Stimulated activated CD4-positive, alpha-beta T cell treated with anti-CD3 and anti-CD28 coated beads, Interleukin-1b, Interleukin-23, amount 100 ng/mL, for 48 hours (primary cell): ENCODE measurements at places on chromosomes 2 and 18.

GRCh38 chr2:10521356-10522169 is 73.4 kb upstream of the ODC1 start:
- DNase-seq, result no peak

DNA sequence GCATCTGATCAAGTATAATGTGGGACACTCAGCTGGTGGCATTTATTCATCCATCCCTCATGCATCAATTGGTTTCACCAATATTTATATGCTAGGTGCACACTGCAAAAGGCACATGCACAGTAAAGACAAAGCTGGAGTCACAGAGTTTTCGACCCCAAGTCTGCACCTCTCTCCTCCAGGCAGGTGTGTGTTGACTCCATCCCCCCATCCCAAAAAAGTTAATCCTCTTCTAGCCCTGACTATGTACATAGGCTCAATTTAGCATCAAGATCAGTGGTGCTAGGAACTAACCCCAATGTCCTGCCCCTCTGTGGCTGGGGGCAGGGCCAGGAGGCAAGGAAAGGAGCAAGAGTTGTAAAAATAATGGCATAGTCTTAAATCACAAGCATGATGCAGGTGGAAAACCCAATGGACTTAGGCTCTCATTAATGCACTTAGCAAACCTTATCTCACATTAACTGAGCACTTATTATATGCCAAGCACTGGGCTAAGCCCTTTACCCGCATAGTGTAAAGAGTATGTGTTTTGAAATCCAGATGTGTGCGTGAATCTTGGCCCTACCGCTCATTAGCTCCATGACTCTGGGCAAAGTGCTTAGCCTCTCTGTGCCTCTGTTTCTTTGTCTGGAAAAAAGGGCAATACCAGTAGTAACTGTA is 3.1 kb downstream of the EVA1A start:
- DNase-seq, result no peak

GRCh38 chr2:121529439-121530211 is 1.1 kb upstream of the RNU4ATAC start:
- peak; percentile 35 for DNase-seq

GRCh38 chr2:193869564-193869963 is 1674.8 kb upstream of the TMEFF2 start:
- DNase-seq, result no peak

DNA sequence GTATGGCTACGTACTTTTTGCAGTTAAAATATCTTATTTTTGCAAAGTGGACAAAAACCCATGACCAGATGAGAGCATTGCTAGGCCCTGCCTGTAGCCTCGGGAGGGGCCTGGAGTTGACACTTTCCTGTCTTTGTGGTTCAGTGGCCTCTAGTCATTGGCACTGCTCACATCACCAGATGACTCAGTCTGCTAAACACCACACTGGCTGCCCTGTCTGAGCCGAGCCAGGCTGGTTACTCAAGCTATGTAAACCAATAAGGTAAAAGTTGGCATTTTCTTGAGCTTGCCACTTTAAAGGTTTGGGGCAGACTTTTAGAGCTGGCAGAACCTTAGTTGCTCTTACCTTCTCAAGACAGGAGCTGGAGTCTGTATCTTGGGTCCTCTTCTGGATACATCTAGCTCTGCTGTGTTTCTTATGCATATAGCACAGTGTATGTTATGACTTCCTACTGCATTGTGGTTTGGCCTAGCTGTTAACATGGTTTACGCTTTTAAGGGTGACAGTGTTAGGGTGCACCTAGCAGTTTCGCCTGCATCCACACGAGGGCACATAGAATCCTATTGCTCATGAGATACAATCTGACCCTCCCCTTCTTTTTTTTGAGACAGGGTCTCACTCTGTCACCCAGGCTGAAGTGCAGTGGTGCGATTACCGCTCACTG is 76.4 kb downstream of the AP1S3 start:
- peak; percentile 74 for DNase-seq

DNA sequence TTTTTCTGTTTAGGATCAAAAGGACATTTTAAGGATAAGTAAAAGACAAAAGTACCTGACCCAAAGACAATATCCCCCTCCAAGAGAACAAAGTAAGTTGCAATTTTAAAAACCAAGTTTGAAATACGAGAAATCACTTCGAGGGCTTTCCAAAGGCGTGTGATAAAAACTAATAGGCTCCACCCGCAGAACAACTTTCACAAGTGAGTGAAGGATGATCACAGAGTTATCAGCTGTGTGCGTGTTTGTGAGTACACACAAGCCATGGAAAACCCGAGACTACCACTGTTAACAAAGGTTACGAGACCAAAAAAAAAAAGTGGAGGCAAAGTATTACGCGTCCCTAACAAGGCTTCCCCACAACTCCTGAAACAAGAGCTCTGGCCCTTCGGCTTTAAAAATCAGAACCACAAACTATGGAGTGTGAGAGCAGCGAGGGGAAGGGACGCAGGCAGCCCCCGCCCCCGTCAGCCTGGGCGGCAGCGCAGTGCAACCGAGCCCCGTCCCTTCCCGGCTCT is 719 bp downstream of the SMAD2 start:
- DNase-seq, result no peak

DNA sequence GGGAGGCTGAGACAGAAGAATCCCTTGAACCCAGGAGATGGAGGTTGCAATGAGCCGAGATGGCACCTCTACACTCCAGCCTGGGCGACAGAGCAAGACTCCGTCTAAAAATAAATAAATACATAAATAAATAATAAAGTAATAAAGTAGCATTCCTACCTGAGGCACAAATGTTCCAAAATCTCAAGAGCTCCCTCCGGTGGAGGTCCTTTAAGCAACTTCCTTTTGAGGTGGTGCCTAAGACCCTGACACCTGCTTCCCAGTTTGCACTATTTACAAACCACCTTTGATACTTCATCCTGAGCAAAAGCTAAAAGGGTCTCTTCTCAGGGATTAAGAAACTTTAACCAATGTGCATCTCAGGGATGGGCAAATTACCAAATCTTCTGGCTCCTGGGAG is 505.1 kb downstream of the CNTNAP5 start:
- no peak for DNase-seq

- peak; percentile 79 for DNase-seq
Observed at GRCh38 chr2:172442072-172442895, 14.9 kb downstream of the ITGA6 start.

DNA sequence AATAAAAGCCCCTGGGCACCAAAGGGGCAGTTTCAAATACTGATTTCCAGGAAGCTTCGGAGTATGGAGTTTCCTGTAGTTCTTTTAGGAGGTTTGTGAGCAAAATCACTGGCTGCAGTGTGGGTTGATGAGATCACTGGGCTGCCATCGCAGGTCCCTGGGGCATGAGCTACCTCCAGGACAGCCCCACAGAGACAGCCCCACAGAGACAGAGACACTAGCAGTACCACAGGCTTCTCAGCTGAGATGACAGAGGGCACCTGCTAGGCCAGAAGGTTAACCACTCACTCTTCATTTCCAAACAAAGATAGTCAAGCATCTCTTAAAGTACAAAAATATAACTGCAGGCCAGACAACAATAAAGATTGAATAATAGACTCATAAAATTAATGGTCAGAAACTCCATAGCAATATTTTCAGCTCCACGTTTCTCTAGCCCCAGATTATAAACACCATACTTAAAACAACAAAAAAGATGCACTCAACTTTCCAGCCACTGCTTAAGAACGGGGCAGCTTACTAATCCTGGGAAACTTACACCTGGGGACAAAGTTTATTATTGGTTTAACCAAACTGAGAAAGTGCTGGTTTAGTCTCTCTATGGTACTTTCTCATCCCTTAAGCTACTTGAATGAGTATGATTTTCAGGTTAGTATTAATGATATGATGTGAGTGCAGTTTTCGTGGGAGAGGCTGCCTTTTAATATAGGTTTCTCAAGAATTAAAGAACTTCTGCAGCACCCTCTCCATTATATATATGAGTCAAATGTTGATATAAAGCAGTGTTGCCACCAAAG is 11.6 kb downstream of the AFF3 start:
- DNase-seq, result no peak

DNA sequence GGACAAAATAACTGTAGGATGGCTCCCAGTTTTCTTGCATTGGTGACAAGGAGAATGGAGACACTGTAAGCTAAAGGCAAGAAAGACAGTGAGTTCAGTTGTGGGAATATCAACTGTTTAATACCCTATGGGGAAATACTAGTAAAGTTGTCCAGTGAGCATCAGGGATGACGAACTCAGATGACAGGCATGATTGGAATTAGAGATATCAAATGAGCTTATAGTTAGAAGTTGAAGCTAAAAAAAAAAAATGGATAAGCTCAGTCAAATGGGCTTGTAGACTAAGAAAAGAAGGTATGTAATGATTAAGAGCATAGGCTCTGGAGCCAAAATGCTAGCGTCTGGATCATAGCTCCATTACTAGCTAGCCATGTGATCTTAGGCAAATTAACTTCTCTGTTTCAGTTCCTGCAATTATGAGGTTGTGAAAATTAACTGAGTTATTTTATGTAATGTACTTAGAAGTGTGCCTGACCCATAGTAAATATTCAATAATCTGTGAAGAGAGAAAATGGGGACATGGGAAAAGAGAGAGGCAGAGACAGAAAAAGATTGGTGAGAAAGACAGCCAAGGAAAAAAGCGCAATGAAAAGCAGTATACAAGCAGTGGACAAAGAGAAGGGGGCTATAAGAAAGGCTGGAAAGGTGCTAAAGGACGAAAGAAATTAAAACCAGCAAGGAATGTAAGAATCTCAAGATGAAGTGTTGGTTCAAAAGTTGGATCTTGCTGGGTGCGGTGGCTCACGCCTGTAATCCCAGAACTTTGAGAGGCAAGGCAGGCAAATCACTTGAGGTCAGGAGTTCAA is 95.7 kb upstream of the SLC39A10 start:
- DNase-seq, result no peak

DNA sequence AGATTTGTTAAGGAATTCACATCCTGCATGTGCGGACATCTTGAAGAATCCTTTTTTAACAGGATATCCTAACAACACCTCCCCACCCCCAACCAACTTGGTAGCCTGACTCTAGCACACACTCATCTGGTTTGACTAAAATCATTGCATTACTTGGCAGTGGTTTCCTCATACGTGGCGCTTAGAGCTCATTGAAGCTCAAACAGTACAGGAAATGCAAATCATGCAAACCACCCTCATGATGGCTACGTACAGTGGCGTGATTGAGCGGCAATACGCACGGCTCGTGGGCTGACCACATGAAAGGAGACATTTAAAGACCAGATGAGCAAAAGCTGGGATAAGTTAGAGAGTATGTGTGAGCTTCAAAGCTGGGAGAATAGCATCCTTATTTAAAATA is 336.2 kb downstream of the ZEB2 start:
- DNase-seq, result peak; percentile 82

DNA sequence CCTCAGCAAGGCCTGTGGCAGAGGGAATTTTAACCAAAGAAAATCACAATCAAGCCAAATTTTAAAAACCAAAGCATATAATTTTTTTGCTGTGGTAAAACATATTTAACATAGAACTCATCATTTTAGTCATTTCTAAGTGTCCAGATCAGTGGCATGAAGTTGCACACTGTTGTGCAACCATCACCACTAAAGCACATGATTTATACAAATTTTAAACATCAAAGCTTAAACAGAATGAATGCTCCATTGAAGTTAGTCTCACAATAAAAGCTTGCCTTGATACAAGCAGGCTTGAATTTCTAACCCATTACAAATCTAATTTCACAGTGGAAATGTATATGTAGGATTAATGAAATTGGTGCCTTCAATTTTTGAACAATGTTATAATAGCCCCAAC is 31.2 kb downstream of the FTCDNL1 start:
- no peak for DNase-seq

GRCh38 chr2:148486655-148487054 is 157.9 kb upstream of the EPC2 start:
- DNase-seq, result no peak

GRCh38 chr2:143451642-143452281 is 322.5 kb downstream of the ARHGAP15 start:
- DNase-seq, result peak; percentile 2

DNA sequence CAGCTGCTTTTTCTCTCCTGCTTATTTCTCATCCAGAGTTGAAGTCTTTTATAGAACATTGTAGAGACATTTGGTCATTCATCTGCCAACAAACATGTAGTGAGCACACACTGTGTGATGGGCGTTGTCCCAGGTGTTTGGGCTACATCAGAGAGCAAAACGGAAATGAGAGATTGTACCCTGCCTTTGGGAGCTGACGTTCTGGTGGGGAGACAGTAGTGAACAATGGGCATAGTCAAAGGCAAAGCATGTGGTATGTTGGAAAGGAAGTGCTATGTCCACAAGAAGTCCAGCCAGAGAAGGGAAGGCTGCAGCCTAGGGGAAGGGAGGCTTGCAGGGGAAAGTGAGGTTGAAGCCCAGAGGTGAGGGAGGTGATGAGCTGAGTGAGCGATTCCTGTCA is 78.1 kb downstream of the PIEZO2 start:
- no peak for DNase-seq

DNA sequence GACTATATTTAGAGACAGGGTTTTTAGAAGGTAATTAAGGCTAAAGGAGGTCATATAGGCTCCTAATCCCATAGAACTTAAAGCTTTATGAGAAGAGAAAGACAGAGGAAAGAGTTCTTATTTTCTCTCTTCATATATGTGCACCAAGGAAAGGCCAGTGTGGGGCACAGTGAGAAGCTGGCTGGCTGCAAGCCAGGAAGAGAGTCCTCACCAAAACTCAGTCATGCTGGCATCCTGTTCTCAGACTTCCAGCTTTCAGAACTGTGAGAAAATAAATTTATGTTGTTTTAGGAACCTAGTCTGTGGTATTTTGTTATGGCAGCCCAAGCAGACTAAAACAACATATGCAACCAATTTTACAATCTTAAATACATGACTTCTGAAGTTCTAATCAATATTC is 31.5 kb upstream of the ATIC start:
- no peak for DNase-seq

DNA sequence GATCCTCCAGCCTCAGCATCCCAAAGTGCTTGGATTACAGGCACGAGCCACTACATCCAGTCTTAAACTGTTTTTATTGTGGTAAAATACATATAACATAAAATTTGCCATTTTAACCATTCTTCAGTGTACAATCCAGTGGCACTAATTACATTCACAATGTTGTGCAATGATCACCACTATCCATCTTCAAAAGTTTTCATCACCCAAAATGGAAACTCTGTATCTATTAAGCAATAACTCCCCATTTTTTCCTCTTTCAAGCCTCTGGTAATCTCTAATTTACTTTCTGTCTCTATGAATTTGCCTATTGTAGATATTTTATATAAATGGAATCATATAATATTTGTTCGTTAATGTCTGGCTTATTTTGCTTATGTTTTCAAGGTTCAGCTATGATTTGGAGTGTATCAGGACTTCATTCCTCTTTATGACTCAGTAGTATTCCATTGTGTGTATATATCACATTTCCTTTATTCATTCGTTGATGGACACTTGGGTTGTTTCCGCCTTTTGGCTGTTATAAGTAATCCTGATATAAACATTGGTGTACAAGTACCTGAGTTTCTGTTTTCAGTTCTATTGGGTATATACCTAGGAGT is 71.8 kb downstream of the GFPT1 start:
- no peak for DNase-seq
